ENCODE measurements at places on chromosomes 1 and 21.
A peak's percentile ranks its signal among the peaks of the same experiment; 100 is the strongest.

GRCh38 chr1:156497078-156497742, 3.4 kb downstream of the MEF2D start:
- no peak for DNase-seq

GRCh38 chr1:99365141-99365540, 100.8 kb downstream of the PLPPR4 start:
- DNase-seq, result no peak

GRCh38 chr1:119924948-119925898, 28.9 kb upstream of the ADAM30 start:
- no peak for DNase-seq

DNA sequence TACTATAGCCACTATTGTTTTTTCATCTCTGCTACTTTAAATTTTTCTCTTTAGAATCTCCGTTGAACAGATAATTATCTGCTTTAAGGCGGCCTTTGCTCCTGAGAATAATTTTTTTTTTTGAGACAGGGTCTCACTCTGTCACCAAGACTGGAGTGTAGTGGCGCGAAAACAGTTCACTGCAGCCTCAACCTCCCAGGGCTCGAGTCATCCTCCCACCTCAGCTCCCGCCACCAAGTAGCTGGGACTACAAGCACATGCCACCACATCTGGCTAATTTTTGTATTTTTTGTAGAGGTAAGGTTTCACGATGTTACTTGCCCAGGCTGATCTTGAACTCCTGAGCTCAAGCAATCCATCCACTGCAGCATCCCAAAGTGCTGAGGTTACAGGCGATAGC, 28.6 kb downstream of the TRIT1 start:
- DNase-seq, result no peak

- no peak for DNase-seq
Observed at GRCh38 chr1:43699281-43699680, 8.1 kb upstream of the ST3GAL3 start.

DNA sequence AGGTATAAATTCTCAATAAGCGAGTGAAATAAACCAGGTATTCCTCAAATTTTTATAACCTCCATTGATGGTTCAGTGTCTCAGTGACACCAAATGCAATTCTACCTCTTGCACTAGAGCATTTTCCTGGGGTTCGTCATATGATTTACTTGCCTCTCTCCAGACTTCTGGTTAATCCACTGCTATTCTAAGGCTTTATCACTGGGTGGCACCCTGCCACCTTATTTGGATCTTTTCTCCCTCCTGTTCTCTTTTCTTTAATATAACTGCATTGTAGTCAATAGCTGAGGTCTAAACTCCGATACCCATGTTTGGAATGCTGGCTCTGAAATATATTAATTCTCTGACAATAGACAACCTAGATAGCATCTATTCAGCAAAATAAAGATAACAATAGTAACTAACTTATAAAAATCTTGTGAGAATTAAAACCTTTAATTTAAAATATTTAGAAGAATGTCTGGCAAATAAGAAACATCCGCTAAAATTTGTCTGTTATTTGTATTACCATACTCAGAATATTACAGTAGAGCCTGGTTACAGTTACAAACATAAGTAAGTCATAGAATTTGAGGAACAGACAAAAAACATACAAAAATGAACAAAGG, 436.4 kb downstream of the PLA2G4A start:
- no peak for DNase-seq

- peak; percentile 46 for DNase-seq
Observed at GRCh38 chr1:11784993-11785769, 20.6 kb downstream of the MTHFR start.

- no peak for DNase-seq
Observed at GRCh38 chr21:43754948-43755781, 20.9 kb downstream of the CSTB start.

DNA sequence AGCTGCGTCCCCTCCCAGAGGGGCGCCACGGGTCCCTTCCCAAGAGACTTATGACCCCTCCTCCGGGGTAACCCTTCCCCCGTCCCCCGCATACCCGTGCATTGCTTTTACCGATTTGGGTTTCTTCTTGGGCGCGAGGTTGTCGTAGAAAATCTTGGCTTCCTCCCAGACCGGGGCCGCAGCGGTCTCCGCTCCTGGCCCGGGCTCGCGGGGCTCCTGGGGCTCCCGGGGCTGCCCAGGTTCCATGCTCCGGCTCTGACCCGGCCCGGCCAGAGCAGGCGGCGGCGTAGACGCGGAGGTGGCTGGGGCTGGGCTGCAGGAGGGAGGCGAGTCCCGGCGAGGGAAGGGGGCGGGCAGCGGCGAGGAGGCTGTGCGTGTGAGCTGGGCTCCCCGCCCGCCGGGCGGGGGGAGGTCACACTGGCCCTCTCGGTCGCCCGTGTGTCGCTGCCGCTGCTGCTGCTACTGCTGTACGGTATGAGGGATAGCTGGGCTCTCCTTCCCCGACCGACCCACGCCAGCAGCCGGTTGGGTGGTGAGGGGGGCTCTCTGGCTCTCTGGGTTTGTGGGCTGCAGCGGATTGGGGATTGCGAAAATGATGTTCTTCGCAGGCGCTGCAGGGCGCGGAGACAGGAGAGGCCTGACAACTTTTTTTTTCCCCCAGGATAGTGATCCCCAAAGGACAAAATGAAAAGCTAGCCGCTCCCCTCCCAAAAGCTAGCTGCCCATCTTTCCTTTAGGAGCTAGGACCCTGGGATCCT, at the start of gene NT5C1A:
NT5C1A (minus strand) TSS at position 315 of the 758 bp plus-strand sequence; CDS start at position 246, 69 bp downstream.
- peak; percentile 32 for DNase-seq

- no peak for DNase-seq
Observed at GRCh38 chr21:39105341-39105765, 77.9 kb downstream of the PSMG1 start.

- DNase-seq, result no peak
Observed at GRCh38 chr1:67889953-67890567, 56.8 kb upstream of the GNG12 start.

DNA sequence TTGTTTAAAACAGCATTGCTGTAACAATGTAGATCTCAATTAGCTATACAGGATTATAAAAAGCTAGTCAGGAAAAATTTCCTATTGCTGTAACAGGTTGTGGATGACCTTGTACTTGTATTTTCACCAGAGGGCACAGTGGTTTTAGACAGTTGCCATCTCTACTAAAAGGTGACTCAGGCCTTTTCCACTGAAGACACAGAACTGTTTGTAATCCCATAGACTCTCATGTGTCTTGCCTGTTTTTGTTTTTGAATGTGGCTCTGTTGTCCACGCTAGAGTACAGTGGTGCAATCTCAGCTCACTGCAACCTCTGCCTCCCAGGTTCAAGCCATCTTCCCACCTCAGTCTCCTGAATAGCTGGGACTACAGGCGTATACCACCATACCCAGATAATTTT, 5.9 kb downstream of the MTFR1L start:
- DNase-seq, result no peak

GRCh38 chr1:12436817-12437599, 181.0 kb downstream of the DHRS3 start:
- no peak for DNase-seq

DNA sequence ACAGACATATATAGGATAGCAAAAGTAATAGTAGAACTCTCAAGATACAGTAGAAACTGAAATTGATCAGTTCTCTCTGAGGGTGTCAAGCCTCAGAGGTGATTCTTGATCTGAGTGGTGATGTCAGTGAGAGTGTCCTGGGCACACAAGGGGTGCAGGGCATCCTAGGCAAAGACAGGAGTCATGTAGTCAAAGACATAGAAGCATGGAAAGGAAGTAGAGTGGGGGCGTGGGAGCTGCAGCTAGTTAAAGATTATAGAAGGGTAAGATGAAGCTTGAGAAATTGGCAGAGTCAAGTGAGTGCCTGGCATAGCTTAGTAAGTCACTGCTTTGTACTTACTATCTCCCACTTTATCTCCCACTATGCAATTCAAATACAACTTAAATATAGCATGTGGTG, 22.8 kb downstream of the CDC7 start:
- no peak for DNase-seq

GRCh38 chr1:236282425-236282716, 613 bp upstream of the ERO1B start:
- no peak for DNase-seq

DNA sequence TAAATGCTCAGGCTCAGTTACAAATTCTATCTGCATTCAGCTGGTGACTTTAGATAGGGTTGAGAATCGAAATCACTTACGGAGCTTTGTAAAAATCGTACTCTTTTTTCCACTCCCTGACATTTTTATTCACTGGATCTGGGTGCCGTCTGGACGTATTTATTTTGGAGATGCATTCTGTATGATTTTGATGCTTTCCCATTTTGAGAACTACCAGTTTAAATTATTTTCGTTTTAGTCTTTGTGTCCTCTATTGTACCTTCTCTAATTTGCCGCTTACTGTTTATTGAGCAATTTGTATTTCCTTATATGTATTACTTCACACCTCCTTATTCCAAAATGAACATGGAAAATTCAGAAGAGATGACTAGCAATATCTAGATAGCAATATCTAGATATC, 96.2 kb downstream of the FASLG start:
- no peak for DNase-seq

DNA sequence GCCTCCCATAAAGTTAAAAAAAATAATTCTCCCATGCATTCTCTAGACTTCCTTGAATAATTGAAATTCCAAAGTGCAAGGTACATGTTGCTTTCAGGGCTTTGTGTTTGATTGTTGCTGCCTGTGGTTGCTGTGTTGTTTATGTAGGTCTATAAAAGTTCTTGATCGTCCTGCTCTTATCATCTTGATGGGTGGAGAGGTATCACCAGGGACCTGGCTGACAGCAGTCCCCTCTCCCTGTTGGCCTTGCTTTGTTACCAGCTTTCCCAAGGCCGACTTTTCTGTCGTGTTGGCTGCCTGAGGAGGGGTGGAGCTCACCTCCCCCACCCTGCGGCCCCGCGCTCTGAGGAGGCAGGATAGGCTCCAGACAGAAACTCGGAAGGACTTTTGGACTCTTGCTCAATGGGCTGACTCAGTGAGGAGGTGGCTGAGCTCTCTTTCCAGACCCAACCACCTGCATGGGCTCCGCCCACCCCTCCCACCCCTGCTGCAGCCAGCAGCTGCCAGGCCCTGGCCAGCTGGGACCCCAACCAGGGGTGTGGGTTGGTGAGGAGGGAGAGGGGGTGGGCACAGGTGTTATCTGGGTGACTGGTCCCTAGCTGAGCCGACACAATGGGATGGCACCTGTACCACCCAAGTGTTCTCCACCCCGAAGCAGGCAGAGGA, 2.0 kb downstream of the INAVA start:
- DNase-seq, result no peak

- DNase-seq, result no peak
Observed at GRCh38 chr1:32998064-32998463, 33.5 kb upstream of the RNF19B start.

DNA sequence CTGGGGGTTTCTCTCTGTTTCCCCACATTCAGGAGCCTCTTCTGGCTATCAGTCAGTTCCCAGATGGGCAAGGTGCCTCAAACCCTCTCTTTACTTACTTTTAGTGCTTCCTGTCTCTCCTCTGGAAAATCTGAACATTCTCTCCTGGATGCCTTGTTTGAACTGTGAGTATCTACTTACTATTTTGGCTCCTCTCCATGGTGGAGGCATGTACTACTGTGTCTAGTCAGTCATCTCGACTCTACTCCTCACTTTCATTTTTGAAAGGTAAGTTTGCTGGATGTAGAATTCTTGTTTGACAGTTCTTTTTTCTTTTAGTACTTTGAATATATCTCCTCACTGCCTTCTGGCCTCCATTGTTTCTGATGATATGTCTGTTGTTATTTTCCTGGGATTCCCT, 70.9 kb upstream of the FAM78B start:
- DNase-seq, result no peak

- no peak for DNase-seq
Observed at GRCh38 chr1:199590708-199591107, 436.8 kb upstream of the NR5A2 start.

DNA sequence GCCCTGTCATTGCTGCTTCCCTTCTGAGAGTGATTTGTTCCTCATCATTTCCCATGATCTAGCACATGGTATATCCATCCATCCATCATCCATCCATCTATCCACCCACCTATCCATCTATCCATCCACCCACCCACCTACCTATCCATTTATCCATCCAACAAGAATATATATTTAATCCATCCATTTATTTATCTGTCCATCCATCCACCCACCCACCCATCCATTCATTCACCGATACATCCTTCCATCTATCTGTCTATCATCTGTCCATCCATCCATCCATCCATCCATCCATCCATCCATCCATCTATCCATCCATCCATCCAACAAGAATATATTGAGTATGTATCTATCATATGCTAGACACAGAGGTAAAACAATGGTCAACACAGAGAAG, 100.0 kb upstream of the ACTL8 start:
- no peak for DNase-seq

GRCh38 chr1:37143800-37144199, 109.5 kb upstream of the GRIK3 start:
- no peak for DNase-seq

DNA sequence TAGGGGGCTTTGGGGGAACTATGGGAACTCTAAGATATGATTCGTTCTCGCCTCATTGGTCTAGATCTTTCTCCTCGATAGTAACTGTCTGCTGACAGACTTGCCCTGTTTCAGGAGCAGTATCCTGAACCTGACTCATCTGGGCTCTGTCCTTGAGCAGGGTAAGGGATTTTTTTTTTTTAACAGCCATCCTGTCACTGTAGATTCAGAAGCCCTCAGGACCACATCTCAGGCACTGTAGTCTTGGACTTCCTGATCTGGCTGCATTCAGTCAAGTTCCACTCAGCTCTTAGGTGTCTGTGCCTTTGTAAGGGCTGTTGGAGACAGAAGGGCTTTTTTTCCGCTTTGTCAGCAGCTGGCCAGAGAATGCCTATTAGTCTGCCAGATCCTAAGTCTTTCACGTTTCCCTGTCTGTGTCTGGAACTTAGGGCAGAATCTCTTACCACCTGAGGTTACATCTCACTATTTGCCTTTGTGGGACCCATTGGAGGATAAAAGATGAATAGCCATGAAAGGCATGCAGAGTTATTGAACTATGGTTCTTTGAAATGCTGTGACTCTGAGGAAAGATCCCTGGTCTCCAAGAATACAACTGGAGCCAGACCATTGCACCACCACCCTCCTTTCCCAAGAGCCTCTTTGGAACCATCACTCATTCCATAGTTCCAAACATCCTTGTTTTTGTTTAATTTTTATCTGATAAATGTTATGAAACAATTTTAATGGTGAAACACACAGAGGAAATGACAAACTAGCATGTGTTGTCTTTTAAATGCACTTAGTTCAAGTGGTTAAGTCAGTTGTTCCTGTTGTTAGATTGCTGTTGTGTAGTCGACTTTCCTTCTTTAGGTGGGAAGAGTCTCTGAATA, 49.7 kb upstream of the MACF1 start:
- no peak for DNase-seq

GRCh38 chr1:31705080-31705866, 1.5 kb upstream of the COL16A1 start:
- peak; percentile 64 for DNase-seq

- no peak for DNase-seq
Observed at GRCh38 chr1:220441211-220441610, 86.7 kb upstream of the MARK1 start.
